Cerebellar cortex (tissue), 1 donor: ENCODE measurements at places on chromosomes 11 and 22.

DNA sequence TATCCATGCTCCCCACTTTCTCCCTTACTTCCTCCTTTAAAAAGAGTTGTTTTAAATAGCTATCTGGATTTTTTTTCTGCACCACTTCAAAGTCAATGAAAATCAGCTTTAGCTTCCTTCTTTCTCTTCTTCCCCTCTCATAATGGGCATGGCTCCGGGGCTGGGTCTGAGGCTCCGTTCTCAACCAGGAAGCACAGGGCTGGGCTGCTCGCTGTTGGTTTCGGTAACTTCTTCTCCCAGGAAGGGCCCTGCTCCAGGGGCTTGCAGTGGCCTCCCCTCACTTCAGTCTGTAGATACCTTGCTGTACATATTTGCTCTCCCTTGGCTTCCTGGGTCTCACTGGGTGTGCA is 23.8 kb downstream of the MICAL2 start:
- no peak for DNase-seq

DNA sequence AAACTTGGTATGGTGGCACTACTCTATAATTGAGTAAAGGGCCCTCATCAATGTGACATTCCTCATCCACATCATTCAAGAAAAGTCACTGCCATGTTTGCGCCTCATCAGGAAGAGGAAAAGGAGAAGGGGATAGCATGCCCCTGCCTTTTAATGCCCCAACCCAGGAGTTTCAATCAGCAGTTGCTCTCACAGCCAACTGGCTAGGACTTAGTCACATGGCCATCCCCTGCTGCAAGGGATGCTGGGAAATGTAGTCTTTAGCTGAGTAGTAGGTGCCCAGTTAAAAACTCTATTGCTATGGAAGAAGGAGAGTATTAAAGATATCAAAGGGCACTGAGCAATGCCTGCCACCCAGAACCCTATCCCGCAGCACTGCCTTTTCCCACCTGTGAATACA is 10.9 kb upstream of the CCND1 start:
- DNase-seq = peak; percentile 29

- no peak for DNase-seq
Observed at GRCh38 chr11:106218106-106218505, 140.6 kb downstream of the AASDHPPT start.

GRCh38 chr11:61904539-61905048 is 12.8 kb downstream of the RAB3IL1 start:
- DNase-seq = no peak

DNA sequence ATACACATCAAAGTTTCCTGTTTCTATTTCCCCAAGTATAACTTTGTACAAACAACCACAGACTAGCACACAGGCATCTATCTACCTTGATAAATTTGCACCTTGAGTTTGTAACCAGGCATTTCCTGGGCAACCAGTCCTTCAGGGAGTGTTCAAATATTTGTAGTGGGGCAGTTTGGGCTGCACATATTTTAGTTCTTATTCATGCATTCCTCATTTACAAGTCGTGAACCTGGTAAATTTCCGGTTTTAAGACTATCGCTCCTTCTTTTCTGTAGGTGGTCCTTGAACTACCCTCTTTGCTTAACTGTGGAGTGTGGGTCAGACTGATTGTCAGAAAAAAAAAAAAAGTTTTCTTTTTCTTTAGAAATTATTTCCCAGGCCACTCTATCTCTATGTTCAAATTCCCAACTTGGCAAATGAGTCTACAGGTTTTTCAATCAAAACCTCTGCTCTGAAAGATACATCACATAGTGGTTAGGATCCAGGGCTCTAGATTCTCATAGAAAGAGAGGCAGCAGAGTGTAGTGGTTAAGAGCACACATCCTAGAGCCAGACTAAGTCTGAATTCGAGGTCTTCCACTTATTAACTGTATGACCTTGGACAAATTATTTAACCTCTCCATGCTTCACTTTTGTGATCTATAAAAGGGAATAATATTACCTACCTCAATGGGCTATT is 201.5 kb downstream of the SOX6 start:
- DNase-seq = no peak

- DNase-seq = peak; percentile 3
Observed at GRCh38 chr22:46878191-46878948, 115.9 kb downstream of the TBC1D22A start.

DNA sequence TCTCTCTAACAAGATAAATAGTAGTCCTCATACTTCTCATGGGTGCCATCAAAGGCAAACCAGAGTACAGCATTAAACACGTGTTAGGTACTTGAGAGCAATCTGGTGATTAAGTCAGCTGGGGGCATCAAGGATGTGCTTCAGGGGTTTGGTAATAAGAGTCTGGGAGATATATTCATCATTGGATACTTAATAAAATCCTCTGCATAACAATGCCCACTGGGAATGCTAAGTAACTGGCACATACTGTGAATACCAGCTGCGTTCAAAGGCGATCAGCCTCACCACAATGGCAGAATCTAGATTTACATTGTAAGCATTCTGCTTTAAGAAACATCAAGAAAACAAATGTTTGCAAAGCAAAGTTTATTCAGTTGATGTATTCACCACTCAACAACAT is 268.6 kb upstream of the PITPNB start:
- DNase-seq = no peak

GRCh38 chr11:45394294-45395085 is 108.3 kb upstream of the SYT13 start:
- no peak for DNase-seq

DNA sequence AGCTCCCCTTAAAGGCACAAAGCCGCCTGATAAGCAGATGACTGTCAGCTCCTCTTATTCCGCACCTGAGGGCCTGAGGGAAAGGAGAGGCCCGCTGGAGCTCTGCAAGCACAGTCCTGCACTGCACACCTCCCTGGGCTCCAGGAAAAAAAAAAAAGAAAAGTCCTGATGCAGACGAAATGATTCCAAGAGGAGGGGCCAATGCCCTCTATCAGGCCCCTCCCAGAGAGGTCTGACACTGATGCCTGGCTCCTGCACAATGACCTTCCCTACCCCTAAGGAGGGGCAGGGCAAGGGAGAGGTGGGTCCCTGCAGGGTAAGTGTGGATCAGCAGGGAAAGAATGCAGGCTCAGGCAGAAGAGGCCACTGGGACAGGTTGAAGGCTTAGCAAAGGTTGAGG is 572.7 kb downstream of the SOX6 start:
- no peak for DNase-seq

DNA sequence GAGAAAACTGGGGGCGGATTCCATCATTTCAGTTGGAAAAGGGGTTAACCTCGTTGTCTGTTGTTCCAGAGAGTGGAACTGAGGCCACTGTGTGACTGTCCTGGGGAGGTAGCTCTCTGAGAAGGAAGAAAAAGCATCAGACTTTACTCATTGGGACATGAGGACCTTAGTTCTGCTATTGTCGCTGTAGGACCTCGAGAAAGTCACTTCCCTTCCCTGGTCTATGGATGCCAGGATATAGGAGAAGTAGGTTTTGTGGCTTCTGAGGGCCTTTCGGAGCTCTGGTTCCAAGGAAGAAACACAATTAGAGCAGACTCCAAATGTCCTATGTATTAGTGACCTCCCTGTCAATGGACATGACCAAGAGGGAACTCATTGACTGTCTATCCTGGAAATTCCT is 6.2 kb downstream of the MYO18B start:
- DNase-seq = no peak

DNA sequence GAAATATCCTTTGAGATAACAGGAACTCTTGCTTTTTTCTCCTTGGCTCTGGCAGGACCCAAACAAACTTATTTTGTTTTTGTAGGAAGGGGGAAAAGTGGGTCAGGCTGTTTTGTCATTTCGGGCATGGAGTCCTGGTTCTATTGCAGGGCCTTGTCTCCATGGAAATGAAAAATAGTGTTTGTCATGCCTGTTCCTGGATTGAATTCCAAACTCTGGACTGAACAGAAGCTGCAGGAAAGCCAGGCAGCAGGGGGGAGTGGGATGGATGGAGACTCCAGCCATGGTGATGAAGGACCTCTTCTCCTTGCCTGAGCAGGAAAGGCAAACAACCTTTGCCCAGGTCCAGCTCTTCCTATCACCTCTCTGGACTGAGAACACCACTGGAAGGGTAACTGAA is 87.0 kb downstream of the SCN3B start:
- DNase-seq = peak; percentile 68

GRCh38 chr11:72267956-72268617 is 24.1 kb upstream of the PHOX2A start:
- DNase-seq = no peak

DNA sequence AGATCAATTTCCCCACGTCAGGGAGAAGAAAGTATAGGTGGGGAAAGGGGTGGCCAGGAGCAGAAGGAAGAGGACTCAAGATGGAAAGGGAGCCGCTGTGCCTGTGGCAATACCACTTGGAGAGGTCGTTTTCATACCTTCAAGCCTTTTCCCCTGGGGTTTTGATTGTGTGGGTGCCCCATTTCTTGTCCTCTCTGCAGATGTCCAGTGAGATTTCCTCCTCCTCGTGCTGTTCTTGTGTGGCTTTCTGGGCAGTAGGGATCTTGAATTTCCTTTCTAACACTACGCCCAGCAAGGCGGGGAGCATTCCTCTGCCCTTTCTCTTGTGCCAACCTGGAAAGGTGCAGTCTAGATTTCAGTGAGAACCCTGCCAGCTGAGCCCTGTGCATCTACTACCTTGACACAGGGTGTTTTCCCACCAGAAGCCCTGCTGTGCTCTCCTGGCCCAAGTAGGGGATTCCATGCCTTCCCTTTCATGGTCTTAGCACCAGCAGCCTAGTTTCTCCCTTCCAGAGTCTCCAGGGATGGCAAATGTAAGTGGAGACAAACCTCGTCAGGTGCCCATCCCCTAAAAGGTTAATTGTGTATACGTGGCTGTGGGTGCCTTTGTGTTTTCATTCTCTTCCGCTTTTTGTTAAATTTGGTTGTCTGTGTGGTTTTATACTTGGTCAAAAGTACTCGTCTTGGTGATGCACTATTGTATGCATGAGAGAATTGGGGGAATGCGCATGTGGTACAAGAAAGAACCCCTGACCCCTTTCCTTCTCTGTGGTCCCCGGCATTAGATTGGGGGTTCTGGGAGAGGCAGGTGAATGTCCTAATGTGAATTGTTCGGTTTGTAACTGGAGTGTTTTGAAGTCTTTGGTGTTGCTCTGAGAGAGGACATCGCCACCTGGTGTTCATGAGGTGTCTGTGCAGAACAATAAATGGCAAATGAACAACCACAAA is 71.4 kb upstream of the MPEG1 start:
- DNase-seq = peak; percentile 57

DNA sequence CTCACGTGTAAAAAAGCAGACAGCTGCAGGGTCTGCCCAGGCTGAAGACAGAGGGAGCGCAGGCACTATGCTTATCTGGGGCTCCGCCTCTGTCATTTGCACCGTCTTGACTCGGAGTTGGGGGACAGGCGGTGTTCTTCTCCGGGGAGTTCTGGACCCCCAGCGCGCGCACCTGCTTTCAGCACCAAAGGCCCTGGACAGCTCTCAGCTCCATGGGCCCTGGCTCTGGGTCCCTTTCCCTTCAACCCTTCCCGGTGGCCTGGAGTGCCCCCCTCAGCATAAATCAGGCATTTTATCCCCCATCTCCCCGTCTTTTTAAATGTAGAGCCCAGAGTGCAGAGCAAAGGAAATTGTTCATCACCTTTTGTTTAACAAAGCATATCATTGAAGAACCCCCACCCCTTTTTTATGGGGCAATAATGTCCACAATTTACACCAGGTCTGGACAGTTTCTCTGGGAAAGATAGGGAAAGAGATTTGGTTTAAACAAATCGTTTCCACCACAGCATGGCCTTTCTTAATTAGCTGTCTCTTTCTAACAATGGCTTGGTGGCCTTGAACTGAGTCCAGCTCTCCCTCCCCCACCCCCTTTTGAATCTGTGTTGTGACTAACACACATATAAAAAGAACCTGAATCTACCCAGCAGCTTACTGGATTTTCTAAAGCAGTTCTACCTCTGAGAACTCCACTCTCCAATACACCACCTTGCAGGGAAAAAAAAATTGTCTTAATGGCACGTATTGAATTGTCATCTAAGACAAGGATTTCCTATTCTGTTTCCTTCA is 1.7 kb downstream of the SEZ6L start:
- peak; percentile 53 for DNase-seq
